ENCODE measurements at places on chromosomes 12 and 14. TPM values are rescaled to one million over a fixed set of nuclear protein-coding genes. Genes with fewer than 3 reads are reported as not detected.

RTRAF gene
- 225 TPM for total RNA-seq

HOTAIR gene
- total RNA-seq, result not detected

GPR135 gene
- 2.0 TPM for total RNA-seq

RPS6KL1 gene
- 18.6 TPM for total RNA-seq

GRCh38 chr12:97275728-97276590 lies 186.6 kb upstream of the RMST start:
- no peak for DNase-seq

DNA sequence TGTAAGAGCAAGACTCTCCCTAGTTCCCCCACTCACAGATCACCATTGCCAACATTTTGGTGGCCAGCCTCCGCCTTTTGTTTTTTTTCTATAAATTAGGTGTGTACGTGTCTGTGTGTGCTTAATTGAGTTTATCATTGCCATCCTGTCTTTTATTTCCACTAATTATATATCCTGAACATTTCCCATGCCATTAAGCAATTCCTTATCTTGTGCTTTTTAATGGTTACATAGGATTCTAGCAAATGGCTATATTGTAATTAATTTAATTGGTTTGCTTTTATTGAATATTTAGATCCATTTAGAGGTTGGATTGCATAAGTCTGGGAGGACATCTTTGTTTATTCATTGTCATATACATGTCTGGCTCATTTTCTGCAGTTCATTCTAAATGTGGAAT lies 107.3 kb upstream of the RTL1 start:
- DNase-seq, result no peak

DNA sequence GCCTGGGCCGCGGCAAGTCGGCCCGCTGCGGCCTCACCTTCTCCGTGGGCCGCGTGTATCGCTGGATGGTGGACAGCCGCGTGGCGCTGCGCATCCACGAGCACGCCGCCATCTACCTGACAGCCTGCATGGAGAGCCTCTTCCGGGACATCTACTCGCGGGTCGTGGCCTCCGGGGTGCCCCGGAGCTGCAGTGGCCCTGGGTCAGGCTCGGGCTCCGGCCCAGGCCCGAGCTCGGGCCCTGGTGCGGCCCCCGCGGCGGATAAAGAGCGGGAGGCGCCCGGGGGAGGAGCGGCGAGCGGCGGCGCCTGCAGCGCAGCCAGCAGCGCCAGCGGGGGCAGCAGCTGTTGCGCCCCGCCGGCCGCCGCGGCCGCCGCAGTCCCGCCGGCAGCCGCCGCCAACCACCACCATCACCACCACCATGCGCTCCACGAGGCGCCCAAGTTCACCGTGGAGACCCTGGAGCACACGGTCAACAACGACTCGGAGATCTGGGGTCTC lies 226.2 kb upstream of the CRY1 start:
- DNase-seq, result no peak

- DNase-seq, result peak; percentile 38
Measured at GRCh38 chr12:116066381-116067230, 210.9 kb downstream of the MED13L start.

GRCh38 chr14:51912112-51912786 lies 51.8 kb downstream of the GNG2 start:
- no peak for DNase-seq

DNA sequence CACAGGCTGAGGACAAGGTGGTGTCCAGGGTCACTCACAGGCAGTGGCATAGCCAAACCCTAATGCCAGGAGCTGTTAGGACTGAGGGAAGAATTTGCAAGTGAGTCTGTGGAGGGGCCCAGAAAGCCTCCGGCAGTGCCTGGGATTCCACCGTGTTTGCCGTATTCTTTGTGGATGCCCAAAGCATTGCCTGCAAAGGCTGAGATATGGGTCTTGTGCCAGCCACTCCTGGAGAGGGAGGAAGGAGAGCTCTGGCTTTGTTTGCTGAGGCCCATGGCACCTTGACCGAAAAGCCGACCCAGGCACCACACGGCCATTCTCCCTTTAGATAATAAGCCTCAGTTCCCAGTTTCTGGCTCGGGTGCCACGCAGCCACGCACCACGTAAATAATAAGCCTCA lies 35.8 kb upstream of the GALNT9 start:
- no peak for DNase-seq

DNA sequence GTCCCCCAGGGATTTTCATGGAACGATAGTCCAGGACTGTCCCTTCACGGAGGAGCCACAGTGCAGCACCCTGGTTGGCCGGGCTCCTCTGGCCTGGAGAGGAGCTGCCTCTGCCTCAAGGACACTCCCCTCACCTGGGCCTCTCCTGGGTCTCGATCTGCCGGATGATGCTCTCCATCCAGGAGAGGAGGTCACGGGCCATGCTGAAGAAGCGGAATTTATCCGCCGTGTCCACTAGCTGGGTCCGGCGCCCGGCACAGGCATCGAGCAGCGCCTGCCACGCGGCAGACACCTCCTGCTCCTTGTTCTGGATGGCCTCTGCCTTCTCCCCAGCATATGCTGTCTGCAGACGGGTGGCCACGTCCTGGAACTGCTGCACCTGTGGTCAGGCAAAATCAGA lies 66.5 kb downstream of the PLEKHG3 start:
- no peak for DNase-seq
